Tibial nerve (tissue), 4 donors: ENCODE measurements at places on chromosomes 11 and 22. TPM values are rescaled to one million over a fixed set of nuclear protein-coding genes. Genes with fewer than 3 reads are reported as not detected.

The MYEOV gene
- 26.7 TPM for total RNA-seq

The OR8G1 gene
- total RNA-seq = not detected

DNA sequence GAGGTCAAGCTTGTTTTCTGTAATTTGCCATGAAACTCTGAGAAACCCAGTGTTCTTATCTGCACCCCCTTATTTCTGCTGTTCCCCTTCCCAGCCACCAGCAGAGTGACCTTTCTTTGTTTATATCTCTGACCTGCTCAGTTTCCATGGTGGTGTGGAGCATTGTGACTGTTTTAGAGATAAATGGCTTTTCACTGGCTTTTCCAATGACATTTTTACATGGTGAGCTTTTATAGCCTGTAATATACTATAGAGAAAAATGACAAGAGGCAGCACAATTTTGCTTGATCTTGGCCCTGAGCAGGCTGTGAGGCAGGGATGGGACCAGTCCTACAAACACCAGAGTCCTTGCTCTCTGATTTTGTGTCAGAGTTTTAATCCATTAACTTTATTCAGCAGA, 233.9 kb downstream of the FAT3 start:
- H3K27ac ChIP-seq = no peak overlapping the region
- no peak overlapping the region for H3K4me3 ChIP-seq
- no peaks in the 10 kb centered on the region for H3K27me3 ChIP-seq
- H3K4me1 ChIP-seq = no peaks in the 10 kb centered on the region

DNA sequence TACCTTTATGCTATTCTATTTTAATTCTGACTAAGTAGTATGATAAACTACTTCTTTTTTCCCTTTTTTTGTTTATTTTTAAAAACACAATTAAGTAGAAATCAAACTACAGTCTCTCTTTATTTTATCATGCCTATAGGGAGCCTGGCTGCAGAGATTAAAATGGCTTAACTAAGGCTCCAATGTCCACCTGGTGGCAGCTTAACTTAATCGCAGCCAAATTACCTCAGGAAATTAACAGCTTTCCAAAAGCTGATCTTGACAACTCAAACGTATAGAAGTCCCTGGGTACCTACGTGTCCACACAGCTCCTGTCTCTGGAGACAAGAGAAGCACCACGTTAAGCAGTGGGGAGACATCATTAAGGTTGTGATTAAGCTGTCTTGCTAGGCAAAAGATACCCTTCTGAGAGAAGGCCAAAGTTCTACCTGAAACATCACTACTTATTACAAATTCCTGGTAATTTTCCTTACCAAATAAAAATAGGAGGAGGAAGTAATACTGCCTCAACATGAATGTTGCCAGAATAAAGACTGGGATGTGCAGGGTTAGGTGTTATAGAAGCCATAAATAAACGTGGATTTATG, 63.2 kb upstream of the SNX19 start:
- H3K36me3 ChIP-seq = no peaks in the 10 kb centered on the region
- H3K27ac ChIP-seq = no peak overlapping the region
- H3K4me1 ChIP-seq = no peaks in the 10 kb centered on the region

- no peaks in the 10 kb centered on the region for H3K36me3 ChIP-seq
- no peak overlapping the region for H3K27ac ChIP-seq
- H3K4me1 ChIP-seq = no peaks in the 10 kb centered on the region
- no peak overlapping the region for H3K4me3 ChIP-seq
Measured at GRCh38 chr11:122404571-122404970, 251.0 kb upstream of the UBASH3B start.

DNA sequence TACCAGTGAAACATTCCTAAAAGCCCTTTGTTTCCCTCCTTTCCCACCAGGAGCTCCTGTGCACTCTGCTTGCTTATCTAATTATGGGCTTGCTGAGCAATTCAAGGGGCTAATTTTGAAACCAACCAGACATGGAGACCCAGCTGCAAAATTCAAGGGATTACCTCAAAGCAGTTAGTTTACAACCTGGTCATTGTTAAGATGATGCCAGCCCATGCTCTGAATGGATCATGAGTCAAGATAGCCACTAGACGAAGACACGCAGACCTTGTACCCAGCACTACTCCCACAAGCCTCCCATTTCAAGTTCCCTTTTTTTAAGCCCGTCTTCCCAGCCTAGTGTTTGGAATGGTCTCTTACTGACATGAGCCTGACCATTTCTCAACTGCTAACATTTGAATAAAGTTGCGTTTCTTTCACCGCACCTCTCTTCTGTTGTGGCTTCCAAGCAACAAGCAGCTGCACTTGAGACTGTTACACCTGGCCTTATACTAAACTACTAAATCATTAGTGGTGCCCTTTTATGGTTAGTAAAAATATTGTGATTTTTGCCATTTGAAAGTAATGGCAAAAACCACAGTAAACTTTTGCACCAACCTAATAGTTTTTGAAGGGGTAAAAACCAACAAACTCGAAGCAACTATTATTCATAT, 315.3 kb upstream of the LUZP2 start:
- no peaks in the 10 kb centered on the region for H3K4me1 ChIP-seq
- H3K36me3 ChIP-seq = no peaks in the 10 kb centered on the region
- no peak for DNase-seq
- H3K4me3 ChIP-seq = no peak overlapping the region
- no peak overlapping the region for H3K27ac ChIP-seq
- no peaks in the 10 kb centered on the region for H3K27me3 ChIP-seq

GRCh38 chr11:122664188-122664587, 8.7 kb downstream of the UBASH3B start:
- H3K4me1 ChIP-seq = peaks cover 5% of the 10 kb centered on the region
- no peak overlapping the region for H3K27ac ChIP-seq
- no peaks in the 10 kb centered on the region for H3K27me3 ChIP-seq
- no peak overlapping the region for H3K4me3 ChIP-seq

DNA sequence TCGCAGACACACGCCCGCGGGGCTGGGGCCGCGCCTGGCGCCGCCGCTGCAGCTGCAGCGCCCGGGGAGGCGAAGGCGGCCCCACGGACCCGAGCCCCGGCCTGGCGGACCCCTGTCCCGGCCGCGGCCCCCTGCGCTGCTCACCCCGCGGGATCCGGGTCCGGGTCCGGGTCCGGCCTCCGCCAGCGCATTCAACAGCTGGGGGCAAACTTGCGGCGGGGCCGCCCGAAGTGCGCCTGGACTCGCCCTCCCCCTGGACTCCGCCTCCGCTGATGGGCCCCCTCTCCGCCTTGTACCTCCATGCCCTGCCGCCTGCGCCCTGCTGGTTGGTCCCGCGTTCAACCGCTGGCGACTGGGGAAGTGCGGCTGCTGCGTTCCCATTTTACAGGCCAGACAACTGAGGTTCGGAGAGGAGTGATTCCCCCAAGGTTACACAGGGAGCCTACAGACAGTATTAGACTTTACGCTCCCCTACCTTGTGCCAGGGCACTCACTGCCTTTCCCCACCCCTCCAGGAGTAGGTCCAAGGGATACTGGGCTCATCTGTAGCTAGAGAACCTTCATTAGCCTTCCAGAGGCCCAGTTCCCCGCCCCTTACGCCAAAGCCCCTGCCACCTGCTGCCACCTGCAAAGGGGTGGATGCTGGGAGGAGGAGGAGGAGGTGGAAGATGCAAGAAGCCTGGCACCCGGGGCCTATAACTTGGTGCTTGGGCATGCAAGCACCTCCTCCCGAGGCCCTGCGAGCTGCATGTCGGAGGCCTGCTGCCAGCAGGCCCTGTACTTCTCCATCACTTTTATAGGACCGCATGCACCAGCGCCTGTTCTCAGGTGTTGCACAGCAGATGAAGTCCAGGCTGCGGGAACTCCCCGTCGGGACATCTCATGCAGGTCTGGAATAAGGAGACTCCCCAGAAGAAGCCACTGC, 694 bp upstream of the ELFN2 start:
- no peak overlapping the region for H3K27ac ChIP-seq
- peaks cover 96% of the 10 kb centered on the region for H3K27me3 ChIP-seq
- peak overlapping the region; percentile 25 for H3K4me3 ChIP-seq
- DNase-seq = no peak

DNA sequence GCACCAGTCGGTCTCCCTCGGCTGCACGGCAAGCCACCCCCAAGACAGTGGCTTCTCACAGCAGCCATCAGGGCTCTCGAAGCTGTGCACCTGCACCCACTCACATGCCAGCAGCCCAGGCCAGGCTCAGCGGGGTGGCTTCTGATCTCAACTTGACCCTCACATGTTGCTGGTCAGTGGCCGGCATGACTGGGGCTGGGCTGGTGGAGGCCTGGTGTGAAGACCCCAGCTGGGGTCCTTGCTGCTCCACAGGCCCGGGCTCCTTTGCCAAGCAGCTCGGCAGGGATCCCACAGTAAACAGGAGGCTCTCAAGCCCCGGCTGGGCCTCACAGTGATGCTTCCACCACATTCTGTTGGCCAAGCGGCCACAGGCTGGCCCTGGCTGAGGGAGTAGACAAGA, 128.2 kb downstream of the BRD1 start:
- no peak overlapping the region for H3K4me3 ChIP-seq
- H3K36me3 ChIP-seq = no peaks in the 10 kb centered on the region
- H3K27me3 ChIP-seq = no peaks in the 10 kb centered on the region
- no peak overlapping the region for H3K27ac ChIP-seq
